ENCODE measurements at places on chromosomes 2 and 18.
A peak's percentile ranks its signal among the peaks of the same experiment; 100 is the strongest.

GRCh38 chr2:55012672-55013484 is 37.4 kb downstream of the RTN4 start:
- DNase-seq = no peak

DNA sequence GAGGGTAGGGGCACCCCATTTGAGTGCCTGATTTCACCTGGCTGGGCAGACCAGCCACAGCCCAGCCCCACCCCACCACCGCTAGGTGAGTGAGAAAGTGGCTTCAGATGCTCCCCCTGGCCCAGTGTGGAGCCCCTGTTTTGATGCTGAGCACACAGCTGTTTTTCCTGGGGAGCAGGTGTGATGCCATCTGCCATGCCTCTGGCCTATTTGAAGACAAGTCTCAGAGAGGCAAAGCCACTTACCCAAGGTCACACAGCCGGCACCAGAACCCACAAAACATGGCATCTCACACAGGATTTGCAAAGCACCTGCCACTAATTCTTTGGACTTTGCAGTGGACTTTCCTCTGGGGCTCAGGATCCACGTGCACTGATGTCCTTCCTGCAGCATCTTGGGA is 131.3 kb downstream of the INHBB start:
- no peak for DNase-seq

GRCh38 chr2:225140723-225141122 is 98.5 kb upstream of the DOCK10 start:
- DNase-seq = no peak

DNA sequence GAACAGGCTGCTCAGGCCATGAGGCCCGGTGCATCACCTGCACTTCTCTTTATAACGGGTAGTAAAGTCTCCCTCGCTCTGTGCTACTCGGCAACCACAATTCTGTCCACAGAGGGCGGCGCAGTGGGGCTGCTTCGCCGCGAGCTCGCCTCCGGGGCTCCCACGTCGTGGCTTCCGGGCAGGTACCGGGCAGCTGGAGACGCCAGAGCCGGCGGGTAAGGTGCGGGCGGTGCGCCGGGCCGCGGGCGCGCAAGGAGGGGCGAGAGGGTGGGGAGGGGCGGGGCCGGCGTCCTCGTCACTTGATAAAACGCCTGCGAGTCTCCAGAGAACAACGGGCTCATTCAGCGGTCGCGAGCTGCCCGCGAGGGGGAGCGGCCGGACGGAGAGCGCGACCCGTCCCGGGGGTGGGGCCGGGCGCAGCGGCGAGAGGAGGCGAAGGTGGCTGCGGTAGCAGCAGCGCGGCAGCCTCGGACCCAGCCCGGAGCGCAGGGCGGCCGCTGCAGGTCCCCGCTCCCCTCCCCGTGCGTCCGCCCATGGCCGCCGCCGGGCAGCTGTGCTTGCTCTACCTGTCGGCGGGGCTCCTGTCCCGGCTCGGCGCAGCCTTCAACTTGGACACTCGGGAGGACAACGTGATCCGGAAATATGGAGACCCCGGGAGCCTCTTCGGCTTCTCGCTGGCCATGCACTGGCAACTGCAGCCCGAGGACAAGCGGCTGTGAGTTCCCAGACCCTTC is at the start of gene ITGA6:
Gene ITGA6 (plus strand): TSS at position 331 of the 734 bp plus-strand sequence.
- DNase-seq = peak; percentile 36

DNA sequence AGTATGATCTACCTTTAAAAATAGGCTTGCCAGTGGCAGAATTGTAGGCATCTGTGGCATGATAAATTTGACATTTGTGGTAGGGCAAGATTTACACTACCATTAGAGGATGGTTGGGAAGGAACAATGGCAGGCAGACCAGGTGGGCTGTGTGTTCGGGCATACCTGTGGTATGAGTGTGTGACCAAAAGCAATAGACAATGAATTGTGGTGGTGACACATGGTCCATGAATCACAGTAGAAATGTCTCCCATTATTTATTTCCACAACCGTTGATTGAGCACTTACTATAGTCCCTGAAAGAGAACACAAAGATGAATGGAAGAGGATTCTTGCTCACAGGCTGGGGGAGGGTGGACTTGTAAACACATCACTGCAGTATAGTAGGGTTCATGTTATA is 29.9 kb upstream of the RUFY4 start:
- DNase-seq = no peak

All from naive B cell (primary cell).